ENCODE measurements at places on chromosomes 7 and 10.

- no peak for DNase-seq
These were observed 428.4 kb downstream of the GFRA1 start for GRCh38 chr10:115844591-115844990.

DNA sequence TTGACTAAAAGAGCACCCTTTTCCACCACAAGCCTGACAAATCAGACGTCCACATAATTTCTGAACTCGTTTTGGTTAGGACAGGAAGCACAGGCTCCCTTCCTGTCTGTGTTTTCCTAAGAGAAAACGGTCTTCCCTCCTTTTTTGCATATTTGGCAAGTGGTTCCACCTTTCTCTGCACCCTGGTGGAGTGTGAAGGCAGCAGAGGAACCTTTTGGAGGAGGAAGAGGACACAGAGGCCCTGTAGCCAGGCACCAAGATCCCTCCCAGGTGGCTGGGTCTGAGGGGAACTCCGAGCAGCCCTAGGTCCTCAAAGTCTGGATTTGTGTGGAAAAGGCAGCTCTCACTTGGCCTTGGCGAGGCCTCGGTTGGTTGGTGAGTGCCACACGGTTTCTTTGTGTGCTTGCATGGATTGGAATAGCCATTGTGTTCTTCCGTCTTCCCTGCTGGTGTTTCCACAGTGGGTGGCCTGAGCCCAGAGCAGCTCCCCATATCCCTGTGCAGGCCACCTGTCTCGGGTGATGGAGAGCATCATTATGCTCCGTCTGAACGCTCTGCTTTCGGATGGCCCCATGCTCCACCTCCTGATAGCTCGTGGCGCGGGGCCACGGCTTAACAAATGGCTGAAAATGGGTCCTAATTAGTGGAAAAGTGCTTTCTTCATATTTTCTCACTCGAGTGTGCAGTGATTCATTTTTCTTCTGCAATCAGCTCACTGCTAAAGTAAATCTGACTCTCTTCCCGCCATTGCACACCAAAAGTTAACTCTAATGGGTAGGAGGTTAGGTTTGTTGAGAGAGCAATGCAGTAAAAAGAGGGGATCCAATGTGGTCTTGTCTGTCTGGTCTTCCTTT, 4.2 kb downstream of the IKZF1 start:
- DNase-seq, result no peak

DNA sequence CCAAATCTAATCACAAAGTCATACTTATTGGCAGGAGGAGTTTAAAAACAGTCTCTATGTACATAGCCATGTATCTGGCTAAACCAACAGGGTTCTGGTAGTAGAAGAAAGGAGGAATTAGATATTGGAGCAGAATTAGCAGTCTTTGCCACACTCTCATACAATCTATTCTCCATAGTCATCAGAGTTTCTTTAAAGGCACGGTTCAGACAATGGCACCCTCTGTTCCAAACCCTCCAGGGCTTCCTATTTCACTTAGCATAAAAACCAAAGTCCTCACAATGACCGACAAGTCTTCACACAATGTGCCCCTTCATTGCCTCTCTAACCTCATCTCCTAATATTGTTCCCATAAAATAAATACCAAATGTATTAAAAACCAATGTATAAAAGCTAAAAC, 12.7 kb downstream of the ZNF438 start:
- DNase-seq, result no peak

DNA sequence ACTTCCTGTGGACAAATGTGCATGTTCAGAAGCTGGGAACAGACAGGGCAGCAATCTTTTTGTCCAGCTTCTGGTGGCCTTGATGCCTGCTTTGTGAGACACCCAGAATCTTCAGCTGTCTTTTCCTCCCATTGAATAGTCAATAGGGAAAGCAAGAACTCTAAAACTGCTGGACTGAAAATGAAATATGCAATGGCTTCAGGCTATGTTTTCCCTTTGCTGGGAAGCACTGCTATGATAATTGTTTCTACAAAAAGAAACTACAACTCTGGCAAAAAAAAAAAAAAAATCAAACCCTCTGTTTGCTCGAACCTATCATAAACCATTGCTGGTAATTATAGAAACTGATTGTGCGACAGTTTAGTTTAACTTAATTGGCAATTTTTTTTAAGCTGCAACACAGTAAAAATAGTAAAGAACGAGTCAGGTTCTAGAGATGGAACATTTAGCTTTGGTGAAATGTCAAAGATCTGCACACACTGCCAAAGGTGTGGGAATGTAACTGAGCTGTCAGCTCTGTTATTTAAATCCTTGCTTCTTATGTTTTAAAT, 79.1 kb upstream of the NEUROD6 start:
- no peak for DNase-seq

DNA sequence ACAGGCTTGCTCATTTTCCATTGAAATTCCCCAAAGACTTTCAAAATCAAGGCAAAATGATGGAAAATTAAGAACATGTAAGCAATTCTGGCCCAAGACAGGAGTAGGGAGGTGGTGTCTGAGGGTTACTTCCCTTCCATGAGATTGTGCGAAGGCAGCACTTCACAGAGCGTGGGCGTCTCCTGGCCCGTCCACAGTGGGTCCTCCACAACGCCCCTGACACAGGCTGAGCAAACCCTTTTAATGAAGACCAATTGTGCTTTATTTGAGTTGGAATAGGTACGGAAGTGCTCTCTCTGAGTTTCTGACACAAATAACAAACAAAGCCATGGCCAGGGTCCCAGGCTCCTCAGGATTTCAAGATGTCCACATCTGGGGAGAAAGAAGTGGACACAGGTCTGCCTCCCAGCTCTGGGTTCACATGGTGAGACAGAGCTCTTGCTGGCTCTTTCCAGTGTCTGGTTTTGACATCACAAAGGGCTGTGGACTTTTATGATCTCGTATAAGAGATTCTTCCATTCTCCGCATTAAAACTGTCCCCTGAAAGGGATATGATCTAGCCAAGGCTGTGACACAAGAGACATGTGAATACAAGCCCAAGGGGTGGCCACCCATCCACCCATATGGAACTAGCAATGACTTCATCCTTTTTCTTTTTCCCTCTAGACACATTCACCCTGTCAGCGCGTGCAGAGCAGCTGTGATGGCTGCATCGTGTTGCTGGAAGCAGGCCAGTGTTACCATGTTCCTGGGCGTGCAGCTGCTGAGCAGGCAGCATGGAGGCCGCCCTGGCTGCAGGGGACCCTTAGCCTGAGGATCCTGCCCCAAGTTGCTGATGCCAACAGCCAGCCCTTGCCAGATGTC, 145.6 kb downstream of the ADAM12 start:
- no peak for DNase-seq

- DNase-seq, result no peak
These were observed 15.6 kb downstream of the MDH2 start for GRCh38 chr7:76063525-76063924.

GRCh38 chr10:7908541-7909210, 90.4 kb downstream of the TAF3 start:
- DNase-seq, result no peak

- no peak for DNase-seq
These were observed 154.1 kb downstream of the DGKB start for GRCh38 chr7:14748461-14748860.

DNA sequence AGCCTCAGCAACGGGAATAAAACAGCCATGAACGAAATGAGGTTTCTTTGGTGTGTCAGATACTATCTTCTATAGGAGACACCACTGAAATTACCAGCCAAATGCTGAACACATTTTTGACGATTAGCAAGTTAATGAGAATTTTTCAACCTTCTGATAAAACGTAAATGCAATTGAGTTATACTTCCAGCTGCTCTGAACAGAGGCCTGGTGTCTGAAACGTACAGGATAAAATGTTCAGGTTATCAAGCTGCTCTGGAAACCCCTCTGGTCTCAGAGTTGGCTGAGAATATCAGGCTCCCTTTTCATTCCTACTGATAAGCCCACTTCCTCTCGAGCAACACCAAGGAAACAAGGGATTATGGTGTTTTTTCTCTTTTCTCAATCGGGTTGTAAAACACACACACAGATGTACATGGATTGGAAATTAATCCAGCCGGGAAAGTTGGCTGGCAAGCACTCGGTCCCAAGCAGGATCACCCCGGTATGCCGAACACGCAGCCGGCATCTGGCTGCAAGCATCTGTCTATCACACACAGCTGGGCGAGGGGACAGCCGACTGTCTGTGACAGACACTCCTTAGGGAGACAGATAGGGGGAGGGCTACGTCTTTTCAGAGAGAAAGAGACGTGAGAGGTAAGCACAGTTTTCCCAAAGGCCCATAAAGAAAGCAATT, 171.8 kb downstream of the PRKAG2 start:
- no peak for DNase-seq

DNA sequence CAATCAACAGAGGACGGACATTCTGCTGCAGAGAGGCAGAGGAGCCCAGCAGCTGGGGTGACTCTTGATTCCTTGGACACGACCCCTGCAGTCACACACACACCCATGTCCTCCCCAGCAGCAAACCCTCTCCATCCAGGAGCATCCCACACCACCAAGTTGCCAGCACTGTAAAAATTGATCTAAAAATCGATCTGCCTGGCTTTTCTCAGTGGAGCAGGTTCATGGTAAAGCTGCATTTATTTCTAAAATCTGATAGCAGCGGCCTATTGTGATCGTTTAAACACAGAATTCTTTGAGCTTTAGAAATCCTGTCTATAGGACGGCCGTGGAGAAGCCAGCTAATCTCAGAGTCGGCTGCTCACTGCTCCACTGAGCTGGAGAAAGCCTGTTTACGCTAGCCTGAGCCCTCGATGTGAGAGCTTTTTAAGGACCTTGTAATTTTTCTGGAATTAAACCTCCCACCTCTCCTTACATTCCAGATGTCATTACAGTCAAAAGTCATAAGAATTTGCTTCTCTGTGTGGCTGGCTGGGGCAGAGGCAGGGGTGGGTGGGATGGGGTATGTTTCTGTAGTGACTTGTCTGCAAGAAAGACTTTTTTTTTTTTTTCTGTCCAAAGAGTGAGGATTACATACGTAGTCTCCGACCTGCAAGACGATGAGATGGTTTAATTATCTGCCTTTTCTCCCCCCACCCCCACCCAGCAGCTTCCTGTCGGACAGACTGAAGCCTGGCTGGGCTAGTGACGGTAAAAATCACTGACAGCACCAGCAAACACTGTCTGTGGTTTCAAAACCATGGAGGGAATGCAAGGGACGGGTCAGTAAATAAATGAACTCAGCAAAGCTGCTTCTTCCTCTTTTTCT, 31.6 kb downstream of the TRIM8 start:
- no peak for DNase-seq

- DNase-seq, result no peak
These were observed 185.9 kb upstream of the ASAH2 start for GRCh38 chr10:50437248-50437647.

DNA sequence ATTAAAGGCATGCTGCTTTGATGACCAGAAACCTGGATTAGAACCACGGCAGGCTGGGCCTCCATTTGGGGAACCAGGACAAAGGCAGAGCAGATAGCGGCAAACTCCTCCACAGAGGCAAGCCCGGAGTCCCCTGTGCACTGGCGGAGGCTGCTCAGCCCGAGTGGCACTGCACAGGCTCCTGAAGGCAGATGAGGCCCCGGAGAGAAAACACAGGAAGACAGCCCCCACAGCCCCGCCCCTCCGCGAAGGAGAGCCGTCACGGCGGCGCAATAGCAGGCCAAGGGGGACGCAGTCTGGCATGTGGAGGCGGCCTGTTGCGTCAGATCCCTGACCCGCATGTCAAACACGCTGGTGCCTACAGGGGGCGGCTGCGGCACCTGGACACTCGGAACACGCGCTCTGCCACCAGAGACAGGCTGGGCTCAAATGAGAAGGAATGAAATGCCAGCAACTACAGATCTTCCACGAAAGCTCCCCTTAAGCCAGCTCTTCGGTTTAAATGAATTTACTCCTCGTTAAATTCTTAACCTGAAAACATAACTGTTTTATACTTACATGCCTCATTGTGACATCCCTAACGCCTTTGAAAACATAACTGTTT, 128.5 kb downstream of the MAD1L1 start:
- peak; percentile 67 for DNase-seq

GRCh38 chr10:121844537-121844936, 83.3 kb downstream of the ATE1 start:
- no peak for DNase-seq

DNA sequence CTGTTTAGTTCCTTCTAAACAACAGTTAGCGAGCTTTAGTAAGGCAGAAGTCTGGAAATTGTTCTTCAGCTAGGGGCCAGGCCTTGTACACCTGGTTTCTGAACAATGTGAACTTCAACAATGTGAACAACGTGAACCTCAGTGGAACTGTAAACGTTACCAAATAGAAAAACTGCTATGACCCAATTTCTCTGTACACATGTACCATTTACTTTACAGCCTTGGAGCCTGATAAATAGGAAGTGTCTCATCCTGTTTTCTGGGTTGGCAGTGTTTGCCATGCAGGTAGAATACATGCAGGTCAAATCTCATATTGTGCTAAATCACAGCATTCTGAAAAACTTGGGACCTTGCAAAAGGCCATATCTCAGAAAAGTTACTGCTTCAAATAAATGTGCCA, 1.6 kb downstream of the STEAP4 start:
- no peak for DNase-seq

DNA sequence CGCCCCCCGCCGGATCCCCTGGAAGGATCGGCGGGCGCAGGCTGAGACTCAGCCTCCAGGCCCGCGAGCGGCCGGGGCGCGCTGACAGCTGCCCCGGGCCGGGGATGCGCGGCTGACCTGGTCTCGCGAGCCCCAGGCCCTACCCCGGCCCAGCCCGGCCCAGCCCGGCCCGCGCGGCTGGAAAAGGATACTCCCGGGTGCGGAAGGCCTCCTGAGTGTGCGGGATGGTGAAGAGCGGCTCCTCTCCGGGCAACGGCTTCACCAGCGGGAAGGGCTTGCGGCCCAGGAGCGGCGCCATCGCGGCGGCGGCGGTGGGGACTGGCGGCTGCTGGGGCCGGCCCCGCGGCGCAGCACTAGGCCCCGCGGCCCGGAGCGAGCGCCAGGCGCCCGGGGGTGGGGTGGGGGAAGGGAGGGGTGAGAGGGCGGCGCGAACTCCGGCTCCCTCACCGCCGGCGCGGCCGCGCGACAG, 423 bp downstream of the BAZ1B start:
- peak; percentile 56 for DNase-seq

DNA sequence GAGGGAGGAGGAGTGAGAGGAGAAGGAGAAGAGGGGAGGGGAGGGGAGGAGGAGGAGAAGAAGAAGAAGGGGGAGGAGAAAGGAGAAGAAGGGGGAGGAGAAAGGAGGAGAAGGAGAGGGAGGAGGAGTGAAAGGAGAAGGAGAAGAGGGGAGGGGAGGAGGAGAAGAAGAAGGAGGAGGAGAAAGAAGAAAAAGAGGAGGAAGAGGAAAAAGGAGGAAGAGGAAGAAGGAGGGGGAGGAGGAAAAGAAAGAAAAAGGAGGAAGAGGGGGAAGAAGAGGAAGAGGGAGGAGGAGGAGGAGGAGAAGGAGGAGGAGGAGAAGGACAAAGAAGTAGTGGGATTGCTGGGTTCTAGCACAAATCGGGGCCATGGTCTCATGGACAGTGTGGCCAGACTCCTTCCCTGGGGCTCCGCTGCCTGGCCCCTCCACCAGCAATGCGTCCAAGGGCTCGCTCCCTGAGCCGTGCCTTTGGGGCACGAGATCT, 4.2 kb upstream of the MAFK start:
- no peak for DNase-seq

GRCh38 chr10:35707642-35708425, 65.7 kb upstream of the FZD8 start:
- DNase-seq, result no peak
